ENCODE measurements at places on chromosomes 11 and 22.
A peak's percentile ranks its signal among the peaks of the same experiment; 100 is the strongest.

DNA sequence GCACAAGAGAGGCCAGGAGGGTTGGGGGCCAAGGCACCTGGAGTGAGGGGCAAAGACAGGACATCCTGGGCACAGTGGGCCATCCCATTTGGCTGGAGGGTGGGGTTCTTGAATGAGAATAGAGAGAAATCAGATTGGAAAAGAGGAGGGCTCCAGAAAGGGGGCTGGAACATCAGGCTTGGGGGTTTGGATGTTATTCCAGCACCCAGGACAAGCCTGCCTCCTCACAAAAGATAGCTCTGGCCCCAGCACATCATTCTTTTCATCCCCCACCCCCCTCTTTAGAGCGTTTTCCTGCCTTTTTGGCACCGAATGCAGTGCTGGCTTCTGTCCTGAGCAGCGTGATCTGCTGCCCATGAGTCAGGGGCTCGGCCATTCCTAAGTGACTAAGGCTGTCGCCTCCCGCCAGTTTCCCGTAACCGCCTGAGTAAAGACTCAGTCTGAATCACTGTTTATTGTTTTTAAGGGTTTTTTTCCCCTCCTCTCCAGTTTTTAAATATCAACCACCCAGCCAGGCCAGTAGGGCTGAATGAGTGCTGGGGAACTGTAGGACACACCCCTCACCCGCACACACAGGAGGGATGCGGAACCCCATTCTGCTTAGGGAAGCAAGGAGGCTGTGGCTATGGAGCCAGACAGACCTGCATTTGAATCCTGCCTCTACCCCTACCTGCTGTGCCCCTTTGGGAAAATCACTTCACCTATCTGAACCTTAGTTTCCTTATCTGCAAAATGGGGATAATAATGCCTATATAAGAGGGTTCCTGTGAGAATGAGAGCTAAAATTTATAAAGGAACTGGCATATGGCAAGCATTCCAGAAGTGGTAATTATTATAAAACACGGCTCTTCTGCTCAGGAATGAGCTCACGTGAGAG, 32.4 kb upstream of the NAV2 start:
- DNase-seq: peak; percentile 99

DNA sequence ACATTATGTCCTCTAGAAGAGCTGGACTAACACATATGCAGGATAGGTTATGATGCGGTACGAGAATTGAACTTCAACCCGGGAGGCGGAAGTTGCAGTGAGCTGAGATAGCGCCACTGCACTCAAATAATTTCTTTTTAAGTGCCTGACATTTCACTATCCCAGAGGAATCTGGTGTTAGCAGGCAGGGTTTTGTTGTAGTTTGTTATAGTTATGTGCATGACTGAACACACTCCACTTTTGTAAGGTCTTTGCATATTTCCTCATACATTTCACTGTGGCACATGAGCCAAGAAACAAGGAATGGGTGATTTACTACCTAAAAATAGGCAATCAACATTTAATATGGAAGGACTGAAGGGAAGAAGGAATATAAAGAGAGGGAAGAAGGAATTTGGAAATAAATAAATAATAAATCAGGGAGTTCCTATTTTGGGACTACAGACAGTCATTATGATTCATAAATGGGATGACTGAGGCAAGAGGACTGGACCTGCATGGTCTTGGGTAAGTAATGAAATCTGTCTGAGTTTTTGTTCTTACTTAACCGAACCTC, 8.7 kb upstream of the HIPK3 start:
- peak; percentile 87 for DNase-seq

DNA sequence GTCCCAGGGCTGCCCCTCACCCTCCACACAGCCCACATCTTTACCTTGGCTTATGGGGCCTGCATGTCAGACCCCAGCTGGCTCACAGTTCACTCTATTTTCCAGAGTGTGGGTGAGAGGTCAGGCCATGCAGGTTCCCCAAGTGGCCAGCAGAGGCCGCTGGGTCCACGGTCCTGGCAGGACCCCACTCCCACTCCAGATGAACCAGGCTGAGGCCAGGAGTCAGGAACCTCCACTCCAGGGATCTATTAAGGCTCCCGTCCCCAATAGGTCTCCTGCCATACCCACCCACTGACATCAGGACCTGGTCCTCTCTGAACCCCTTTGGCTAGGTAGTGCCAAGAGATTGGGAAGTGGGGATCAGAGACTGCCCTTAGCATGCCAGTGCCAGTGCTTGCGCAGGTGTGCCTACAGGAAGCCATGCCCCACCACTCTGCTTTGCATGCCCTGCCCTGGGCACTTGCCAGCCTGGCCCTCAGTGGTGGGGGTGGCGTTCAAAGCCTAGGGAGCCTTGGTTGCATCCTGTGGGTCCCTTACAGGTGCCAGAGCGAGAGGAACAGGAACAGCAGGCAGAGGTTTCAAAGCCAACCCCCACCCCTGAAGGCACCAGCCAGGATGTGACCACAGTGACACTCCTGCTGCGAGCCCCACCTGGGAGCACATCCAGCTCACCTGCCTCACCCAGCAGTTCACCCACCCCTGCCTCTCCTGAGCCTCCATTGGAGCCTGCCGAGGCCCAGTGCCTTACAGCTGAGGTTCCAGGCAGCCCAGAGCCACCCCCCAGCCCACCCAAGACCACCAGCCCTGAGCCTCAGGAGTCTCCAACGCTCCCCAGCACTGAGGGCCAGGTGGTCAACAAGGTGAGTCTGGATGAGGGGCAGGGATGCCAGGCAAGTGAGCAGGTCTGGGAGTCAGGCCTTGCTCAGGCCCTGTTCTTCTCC, 8.3 kb downstream of the SMTN start:
- DNase-seq: peak; percentile 51

- DNase-seq: no peak
Observed at GRCh38 chr22:31344256-31344577, 1.9 kb downstream of the PATZ1 start.

DNA sequence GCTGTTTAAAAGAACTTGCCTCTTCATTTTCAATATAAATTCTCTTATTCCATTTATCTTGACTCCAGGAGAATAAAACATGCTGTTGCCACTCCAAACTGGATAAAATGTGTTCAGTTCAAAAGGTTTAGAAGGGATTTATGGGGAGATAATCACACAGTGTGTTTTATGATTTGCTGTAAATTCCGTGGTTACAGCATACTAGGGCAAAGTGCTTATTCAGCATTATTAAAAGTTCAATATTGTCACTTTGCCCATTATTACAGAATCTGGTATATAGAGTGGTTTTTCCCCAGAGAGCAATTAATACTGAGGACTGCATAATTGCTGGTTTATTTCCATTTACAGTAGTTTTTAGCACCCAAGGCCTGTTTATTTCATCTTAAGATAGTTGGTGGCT, 780.9 kb upstream of the RAG2 start:
- no peak for DNase-seq

GRCh38 chr11:71311928-71312510, 59.6 kb upstream of the SHANK2 start:
- DNase-seq: no peak

DNA sequence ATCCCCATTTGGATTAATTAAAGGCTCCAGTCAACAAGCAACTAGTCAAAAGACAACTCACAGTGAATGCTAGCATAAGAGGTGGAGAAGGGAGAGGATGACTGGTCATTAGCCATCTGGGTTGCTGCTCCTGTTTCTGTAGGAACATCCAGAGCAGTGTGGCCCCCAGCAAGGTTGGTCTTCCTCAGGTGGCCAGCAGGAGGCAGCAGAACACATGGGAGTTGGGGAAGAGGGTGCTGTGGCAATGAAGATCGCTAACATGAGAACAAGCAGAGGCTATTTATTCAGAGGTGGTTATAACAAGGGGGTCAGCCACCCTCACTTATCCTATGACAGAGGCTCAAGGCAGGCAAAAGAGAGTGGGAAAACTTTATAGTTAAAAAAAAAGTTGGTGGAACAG, 21.3 kb downstream of the IZUMO1R start:
- DNase-seq: peak; percentile 34

- DNase-seq: peak; percentile 34
Observed at GRCh38 chr11:64060861-64061444, 25.2 kb downstream of the FLRT1 start.

GRCh38 chr22:29156507-29156906, 49.2 kb upstream of the EMID1 start:
- peak; percentile 24 for DNase-seq

DNA sequence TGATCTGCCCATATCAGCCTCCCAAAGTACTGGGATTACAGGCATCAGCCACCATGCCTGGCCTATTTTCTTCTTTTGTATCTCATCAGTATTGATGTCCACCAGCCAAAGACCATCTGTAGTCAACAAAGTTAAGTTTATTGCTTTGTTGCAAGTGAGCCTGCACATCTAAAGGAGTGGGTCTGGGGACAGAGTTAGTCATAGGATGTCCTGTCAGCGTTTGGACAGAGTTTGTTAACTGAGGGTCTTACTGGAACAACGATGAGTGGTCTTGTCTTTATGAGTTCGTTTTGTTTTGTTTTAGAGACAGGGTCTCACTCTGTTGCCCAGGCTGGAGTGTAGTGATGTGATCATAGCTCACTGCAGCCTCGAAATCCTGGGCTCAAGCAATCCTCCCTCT, 40.6 kb upstream of the SEPTIN5 start:
- no peak for DNase-seq

DNA sequence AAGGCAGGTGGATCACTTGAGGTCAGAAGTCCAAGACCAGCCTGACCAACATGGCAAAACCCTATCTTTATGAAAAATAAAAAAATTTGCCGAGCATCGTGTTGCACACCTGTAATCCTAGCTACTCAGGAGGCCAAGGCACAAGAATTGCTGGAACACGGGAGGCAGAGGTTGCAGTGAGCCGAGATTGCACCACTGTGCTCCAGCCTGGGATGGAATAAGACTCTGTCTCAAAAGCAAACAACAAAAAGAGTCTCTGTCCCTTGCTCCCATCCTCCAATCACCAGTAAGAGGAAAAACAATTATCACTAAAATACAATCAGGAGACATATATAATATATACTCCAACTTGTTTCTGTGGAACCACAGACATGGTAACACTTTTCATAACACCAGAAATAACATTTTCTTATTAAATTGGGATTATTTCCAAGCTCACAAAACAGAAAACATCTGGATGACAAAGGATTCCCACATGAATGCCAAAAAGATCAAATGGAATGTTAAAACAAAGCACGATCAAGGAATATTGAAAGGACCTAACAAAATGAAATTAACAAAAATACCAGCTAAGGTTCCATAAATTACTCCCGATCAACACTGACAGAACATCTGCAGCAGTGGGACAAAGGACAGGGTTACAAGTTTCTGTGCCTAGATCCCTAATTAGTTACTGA, 15.2 kb downstream of the FCHSD2 start:
- DNase-seq: no peak

DNA sequence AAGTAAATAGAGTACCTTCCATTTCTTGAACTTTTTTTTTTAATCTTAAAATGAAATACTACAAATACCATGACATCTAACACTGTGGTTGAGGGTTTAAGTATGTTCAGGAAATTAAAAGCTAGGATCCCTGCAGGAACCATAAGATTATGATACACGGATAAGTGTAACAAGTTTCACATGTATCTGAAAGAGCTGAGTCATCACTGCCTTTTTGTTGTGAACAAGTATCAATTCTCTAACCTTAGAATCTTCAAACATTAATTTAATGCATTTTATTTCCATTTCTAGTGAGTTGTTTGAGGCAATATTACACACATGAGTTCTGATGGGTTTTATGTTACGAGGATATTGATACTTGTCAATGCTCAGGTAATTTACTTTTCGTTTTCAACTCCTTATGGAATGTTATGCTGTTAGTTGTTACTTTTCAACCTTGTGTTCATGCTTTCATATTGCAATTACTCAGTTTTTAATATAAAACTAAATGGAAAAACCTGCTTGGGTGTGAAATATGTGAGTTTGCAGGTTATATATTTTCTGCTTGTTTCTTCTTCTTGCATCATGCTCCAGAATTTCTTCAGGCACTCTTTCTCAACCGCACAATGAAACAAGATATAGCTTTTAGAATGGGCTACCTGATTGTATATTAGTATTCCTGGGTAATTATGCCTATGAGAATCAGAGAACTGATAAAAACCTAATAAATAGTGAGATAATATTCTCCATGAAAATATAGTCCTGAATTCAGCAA, 361.3 kb upstream of the MTNR1B start:
- no peak for DNase-seq

- DNase-seq: peak; percentile 34
Observed at GRCh38 chr11:18452927-18453326, 2.7 kb upstream of the LDHAL6A start.

GRCh38 chr11:102833731-102834130, 9.7 kb downstream of the MMP3 start:
- peak; percentile 34 for DNase-seq

DNA sequence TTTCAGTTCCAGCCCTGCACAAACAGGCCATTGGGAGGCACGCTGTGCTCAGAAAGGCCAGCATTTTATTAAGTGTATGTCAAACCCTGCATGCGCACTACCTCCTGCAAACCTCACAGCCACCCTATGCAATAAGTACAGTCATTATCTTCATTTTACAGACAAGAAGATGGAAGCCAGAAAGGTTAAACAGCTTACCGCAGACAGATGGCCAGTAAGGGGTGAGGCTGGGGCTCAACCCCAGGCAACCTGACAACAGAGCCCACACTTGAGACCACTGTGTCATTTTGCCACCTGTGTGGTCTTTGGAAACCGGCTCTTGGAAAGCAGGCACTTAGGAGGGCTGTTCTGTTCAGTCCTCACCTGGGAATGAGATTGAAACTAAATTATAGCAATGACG, 142.3 kb downstream of the NXPE2 start:
- no peak for DNase-seq

DNA sequence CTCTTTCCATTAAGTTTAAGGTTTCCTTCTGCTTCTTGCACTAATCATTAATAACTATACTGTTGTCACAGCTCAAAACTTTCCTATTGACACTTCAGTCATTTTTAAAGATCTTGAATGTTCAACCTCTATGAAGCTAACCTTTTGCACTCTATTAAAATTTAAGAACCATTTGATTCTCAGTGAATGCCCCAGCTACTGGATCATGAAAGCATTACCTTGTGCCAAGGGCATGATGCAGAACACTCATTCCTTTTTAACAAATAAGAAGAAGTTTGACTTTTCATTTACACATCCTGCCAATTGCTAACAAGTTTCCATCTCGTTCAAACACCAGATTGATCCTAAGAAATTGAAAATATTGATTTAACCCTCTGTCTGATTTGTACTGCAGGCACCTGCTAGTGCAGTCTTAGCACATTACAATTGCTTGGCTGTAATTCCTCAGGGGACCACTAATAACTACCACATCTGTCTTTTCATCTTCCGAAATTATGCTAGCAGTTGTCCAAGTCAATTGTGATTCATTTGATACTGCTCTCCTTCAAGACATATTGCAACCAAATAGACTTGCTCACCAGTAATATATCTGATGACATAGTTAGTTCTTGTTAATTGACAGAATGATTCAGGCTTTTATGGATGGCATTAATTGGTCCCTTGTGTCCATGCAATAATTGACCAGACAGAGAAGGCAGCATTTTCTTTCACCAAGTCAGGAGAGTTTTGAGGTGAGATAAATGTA, 158.4 kb downstream of the TEAD1 start:
- peak; percentile 46 for DNase-seq
